ENCODE measurements at places on chromosomes 6 and 20.
A peak's percentile ranks its signal among the peaks of the same experiment; 100 is the strongest.

- peak; percentile 52 for DNase-seq
These were observed 29.3 kb upstream of the CTAGE9 start for GRCh38 chr6:131740161-131740560.

DNA sequence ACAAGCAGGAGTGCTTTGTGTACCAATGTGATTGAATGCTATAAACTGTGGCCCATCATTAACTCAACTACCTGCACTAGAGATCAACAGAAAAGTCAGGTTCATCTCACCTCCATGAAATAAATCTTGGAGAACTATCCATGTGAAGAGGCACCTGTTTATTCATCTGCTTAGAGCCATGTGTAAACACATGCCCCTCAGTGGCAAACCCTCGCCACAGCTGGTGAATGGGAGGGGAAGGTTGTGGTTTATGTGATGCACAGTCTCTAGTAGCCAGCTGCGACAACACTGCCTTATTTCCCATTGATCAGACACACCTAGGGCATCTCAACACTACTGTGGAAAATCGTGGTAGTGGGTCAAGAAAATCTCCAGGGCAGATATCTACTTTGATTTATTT, 640.2 kb downstream of the PTPRT start:
- DNase-seq = no peak

DNA sequence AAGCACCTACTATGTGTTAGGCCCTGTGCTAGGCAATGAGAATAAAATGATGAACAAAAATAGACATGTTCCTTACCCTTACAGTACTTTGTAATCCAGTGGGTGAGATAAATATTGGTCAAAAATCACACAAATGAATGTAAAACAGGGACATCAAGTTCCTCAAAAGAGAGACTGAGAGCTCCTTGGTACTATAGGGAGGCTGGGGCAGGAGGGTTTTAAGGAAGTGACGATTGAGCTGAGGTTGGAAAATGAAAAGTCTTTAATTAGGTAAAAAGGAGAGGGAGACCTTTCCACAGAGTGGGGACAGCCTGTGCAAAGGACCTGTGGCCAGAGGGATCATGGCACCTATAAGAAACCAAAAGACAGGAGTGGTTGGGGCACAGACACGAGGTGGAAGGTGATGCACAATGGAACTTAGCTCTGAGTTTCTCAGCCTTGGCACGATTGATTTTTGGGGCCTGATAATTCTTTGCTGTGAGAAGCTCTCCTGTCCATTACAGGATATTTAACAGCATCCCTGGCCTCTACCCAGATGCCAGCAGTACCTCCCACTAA, 140.3 kb downstream of the CEP57L1 start:
- no peak for DNase-seq

DNA sequence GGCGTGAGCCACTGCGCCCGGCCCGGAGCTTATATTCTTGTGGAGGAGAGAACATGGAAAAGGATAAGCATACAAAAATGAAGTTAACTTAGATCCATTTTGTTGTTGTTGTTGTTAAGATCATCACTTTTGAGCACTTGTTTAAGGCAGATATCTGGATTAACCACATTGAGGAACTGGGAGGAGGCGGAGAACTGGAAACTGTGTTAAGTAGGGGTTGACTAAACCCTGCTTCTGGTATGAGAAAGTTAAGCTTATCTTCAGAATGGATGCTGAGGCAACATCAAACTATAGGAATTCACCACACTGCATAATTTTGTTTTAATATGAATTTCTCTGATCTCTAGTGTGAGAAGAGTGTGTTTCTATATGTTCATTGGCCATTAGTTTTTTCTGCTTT, 57.6 kb downstream of the GCNT2 start:
- no peak for DNase-seq

DNA sequence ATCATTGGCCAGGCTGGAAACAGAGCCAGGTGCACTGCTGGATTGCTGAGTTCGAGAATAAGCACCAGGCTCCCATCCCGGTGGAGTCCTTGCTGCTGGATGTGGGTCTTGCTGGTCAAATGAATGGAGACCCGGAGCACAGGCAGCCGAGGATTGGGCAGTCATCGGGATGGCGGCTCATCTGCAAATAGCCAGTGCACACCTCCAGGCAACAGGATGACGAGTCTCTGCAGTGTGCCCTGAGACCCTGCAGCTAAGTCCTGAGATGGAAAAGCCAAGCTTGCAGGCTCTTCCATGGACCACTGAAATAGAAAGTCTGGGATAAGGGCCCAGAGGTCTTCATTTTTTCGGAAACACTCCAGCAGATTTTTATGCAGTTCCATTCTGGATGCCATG, 143.5 kb downstream of the WDR27 start:
- no peak for DNase-seq

DNA sequence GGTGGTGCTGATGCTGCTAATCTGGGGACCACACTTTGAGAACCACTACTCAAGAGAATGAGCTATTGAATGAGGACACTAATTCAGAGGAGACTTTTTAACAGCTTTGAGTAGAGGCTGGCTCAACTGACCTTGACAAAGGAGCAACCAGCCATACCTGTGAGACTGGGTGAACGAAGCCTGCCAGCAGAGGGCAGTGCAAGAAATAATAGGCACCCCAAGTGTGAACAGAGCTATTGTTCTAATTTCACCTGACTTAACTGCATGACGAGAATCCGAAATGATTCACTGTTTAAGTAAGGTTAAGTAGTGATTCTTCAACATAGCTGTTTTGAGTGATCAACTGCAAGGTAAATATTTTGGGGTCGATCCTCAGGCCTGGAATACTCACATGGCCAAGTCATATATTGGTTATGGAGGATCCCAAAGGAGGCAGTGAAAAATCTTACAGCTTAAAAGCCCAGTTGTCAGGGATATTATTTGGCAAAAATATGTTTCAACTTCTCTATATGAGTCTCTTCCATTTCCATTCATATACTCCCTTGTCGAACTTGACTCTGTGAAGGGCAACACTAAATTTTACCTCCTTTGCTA, 550.5 kb upstream of the MARCKS start:
- DNase-seq = no peak

- no peak for DNase-seq
These were observed 440.0 kb downstream of the HAO1 start for GRCh38 chr20:7500231-7500663.

Measured in AG20443 (cell line).